CD4-positive, alpha-beta T cell treated with Interleukin-1 beta for 1 hour (primary cell): ENCODE measurements at places on chromosomes 11 and 22.

DNA sequence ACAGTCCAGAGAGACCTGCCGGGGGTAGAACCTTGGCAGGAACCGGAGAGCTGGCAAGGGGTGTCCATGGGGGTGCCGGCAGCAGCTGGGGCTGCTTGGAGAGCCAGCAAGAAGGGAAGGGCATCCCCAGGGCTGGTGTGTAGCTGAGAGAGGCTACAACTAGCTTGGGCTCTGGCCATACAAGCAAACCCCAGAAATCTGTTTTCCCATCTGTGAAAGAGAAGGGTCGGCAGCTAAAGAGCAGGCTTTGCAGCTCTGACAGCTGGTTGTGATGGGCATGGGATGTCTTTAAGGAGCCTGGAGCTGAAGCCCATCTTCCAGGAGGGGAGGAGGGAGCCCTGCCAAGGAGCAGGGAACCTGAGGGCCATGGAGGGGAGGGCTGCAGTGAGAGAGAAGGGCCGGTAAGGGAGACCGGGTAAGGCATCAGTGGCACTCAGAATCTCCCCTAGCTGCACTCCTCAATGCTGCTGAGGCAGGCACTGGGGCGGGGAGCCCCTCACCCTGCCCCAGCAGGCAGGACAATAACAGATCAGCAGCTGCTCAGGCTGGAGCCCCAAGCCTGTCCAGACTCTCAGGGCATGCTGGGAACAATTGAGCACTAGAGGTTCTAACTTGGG, 3.9 kb downstream of the CHST1 start:
- no peak for DNase-seq

GRCh38 chr11:78406568-78407196, 10.9 kb downstream of the GAB2 start:
- DNase-seq, result no peak

DNA sequence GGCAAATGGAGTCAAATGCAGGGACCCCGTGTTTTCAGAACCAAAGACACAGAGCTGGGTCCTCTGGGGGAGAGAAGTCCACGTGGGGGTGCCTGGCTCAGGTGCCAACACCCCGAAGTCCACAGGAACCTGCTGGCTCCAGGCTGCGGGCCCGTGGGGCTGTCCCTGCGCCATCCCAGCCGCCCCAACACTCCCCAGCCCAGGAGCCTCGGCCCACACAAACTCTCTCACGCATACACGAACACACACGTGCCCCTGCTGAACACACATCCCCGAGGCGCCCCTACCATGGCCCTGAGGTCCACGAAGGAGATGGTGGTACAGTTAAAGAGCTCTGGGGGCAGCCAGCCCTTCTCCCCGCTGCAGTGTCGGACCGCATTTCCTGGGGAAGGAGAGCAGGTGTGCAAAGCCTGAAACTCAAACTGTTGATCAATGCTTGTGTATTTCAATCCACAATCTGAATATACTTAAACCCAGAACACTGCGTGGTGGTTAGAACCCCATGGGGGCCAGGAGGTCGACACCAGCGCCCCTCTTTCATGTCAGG, 54.7 kb downstream of the TRMU start:
- DNase-seq, result no peak

DNA sequence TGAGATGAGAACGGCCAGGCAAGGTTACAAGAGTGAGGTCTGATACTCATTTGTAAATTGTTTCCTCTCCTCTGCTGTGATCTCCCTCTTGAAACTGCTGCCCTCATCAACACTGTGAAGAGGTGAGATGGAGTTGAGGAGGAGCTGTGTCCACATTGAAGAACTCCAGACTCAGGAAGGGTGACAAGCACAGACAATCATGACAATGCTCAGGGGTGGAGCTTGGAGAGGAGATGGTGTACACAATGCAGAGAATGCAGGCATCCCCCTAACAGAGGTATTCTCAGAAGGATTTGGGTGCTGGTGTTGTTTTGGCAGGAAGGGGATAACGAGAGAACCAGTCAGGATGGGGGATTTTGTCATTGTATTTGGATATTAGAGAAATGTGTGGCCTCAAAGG, 21.5 kb upstream of the MMP7 start:
- no peak for DNase-seq
